ENCODE measurements at places on chromosomes 1 and 21.
A peak's percentile ranks its signal among the peaks of the same experiment; 100 is the strongest.

- peak; percentile 99 for DNase-seq
Measured at GRCh38 chr1:61741711-61742619, at the start of gene PATJ. PATJ (plus strand) TSS chr1:61742480; CDS start chr1:61762893, 20,413 bp downstream.

DNA sequence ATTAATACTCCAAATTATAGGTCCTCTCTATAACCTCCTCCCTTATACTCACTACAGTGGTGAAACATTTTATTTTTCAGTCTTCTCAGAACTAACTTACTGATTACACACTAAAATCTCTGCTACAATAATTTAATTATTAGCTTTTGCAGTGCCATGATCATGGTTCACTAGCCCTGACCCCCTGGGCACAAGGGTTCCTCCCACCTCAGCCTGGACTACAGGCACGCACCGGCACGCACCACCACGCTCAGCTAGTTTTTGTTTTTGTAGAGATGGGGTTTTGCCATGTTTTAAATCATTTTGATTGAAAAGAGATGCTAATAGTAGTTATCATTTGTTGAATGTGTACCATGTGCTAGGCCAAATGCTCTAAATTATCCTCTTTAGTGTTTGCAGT is 6.3 kb downstream of the PATJ start:
- DNase-seq = no peak

DNA sequence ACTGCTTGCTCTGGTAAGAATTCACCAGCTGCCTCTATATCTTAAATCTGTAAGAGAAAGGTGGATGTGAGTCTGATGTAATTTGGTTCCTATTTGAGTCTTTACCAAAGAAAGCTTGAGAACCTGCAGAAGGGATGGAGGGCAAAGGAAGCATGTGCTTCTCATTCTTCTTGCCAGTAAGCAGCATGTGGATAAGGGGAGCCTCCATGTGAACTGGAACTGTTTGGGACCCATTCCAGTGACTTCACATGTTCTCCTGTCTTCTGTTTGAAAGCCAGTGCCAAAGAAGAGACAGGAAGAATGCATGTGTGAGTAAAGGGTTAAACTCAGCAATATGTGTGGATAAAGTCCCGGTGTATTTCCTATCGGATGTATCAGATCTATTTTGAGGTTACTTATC is 119.6 kb upstream of the ADGRL2 start:
- DNase-seq = peak; percentile 26

DNA sequence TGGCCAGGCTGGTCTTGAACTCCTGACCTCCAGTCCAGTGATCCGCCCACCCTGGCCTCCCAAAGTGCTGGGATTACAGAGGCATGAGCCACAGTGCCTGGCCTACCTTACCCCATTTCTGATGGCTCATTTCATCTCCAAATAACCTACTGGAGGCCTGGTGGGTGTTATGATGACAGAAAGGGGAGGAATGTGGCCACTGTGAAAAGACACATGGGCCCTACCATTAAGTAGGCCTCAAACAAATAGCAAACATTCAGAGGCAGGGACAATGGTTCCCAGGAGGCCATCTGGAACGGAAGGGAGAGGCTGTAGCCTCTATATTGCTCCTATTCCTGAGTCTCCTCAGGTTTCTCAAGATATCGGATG is 932 bp upstream of the FCRLA start:
- DNase-seq = no peak

DNA sequence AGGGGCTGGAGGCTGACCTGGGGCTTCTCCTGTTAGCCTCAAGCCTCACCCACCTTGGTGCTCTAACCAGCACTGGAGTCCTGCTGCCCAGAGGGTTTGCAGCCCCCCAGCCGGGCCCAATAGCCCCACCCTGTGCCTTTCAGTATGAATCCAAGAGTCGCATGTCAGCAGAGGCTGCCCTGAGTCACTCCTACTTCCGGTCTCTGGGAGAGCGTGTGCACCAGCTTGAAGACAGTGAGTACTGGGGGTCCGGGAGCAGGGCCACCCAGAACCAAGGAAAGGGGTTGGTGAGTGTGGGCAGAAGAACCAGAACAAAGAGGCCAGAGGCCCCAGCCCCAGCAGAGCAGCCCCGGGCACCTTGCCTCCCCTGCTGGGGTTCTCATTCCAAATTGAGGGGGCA is 25.6 kb downstream of the CDK18 start:
- no peak for DNase-seq

DNA sequence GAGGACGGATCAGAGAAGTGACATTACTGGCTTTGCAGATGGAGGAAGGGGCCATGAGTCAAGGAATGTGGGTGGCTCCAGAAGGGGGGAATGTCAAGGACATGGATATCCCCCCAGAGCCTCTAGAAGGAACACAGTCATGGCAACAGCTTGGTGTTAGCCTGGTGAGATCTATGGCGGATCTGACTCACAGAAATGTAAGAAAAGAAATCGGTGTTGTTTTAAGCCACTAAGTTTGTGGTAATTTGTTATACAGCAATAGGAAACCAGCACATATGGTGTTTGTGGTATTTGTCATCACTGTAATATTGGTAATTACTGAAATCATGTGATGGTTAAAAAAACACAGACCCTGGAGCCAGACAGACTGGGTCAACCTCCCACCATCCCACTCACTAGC is 236.2 kb downstream of the SETD4 start:
- no peak for DNase-seq

DNA sequence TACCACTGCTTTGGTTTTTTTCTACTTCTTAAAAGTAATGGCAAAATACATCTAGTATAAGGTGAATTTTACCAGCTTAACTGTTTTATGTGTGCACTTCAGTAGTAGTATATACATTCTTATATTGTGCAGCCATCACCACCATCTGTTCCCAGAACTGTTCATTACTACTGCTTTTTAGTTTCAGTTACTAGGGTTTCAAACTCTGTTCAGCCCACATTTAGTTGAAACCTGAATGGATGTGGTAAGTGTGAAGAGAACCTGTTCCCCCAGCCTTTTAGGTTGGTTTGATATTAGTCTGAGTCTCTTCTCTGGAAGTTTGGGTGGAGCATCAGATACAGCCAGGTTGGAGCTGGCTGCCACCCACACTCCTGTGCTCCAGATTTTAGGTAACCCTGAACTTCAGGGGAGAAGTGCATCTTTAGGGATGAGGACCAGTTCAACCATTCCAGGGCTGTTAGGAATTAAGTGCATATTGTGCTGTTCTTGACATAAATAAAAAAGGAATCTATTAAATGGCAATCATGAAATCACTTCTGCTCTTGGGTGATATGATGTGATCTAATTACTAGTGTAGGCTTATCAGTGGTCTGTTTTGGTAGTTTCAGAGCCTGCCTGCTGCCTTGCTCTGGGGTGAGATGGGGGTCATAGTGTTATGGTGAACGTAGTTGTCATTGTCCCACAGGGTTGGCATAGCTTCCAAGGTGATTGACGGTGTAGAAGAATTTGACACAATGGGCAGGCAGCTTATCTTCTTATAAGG is 32.1 kb downstream of the URB2 start:
- no peak for DNase-seq

- no peak for DNase-seq
Measured at GRCh38 chr1:40563266-40563665, 31.8 kb downstream of the ZNF684 start.

DNA sequence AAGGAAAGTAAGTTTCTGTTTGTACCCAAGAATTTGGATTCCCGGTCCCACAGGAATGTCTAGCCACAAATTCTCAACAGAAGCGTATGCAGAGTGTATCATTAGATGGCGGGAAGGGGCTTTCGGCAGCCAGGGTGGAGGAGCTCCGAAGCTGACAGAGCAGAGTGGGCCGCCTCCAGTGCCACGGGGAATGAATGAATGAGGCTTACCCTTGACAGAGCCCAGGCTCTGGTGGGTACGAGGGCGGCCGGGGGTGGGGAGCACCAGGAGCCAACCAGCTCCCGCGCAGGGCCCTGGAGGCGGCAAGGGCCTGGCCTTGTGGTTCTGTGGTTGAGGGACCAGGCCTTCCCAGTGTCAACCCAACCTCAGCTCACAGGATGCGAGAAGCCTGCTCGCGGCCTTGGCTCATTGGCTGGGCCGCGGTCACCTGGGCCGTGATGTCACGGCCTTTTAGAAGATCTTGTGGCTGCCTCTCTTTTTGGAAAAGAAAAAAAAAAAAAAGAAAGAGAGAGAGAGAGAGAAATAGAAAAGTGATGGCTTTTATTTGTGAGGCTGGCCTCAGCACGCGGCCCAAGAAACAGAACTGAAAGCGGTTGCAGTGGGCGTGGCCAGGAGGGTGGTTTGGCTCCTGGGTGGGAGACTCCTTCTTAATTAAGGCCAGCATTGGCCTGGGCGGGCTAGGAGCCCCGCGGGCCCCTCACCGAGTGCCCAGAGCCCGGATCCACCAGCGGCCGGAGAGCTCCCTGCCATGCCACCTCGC is 34.9 kb upstream of the RUNX3 start:
- no peak for DNase-seq

All from DMS53 (cell line).